ENCODE measurements at places on chromosomes 11 and 22. TPM values are rescaled to one million over a fixed set of nuclear protein-coding genes. Genes with fewer than 3 reads are reported as not detected.

Gene PTPRCAP
- total RNA-seq: 0.40 TPM

Gene EEF1G
- 1,440 TPM for total RNA-seq

Gene KMT5B
- total RNA-seq: 20.8 TPM

Gene SEC14L6
- not detected for total RNA-seq

Gene SCUBE2
- total RNA-seq: 1.1 TPM

Gene SPTBN2
- total RNA-seq: 0.07 TPM

Gene AIFM3
- total RNA-seq: not detected

Gene FREY1
- total RNA-seq: 0.63 TPM

Gene LIMK2
- 31.0 TPM for total RNA-seq

Gene SLC25A45
- total RNA-seq: 7.0 TPM

Gene CLTCL1
- 7.2 TPM for total RNA-seq

Gene NCAPD3
- 23.1 TPM for total RNA-seq

Gene ZNF280B
- total RNA-seq: 0.29 TPM

Gene OR6T1
- total RNA-seq: not detected

Gene MMP13
- total RNA-seq: not detected

Gene PTDSS2
- total RNA-seq: 34.7 TPM

Gene BAIAP2L2
- total RNA-seq: not detected

Gene SCGB1D4
- not detected for total RNA-seq

Gene PIH1D2
- total RNA-seq: 0.83 TPM

Gene IRAG1
- 71.3 TPM for total RNA-seq

Gene IRF7
- total RNA-seq: 4.2 TPM

Gene TMEM151A
- not detected for total RNA-seq

Gene RFPL3
- not detected for total RNA-seq

Gene HTR3A
- not detected for total RNA-seq

Gene CRYBB3
- not detected for total RNA-seq

Gene LRP4
- 1.9 TPM for total RNA-seq

Gene APOL4
- total RNA-seq: not detected

Gene TRIM51
- total RNA-seq: not detected

Gene JHY
- 5.2 TPM for total RNA-seq

Gene FAM111B
- total RNA-seq: 6.0 TPM
